Suppressor macrophage (primary cell): ENCODE measurements at places on chromosomes 3 and 15.
A peak's percentile ranks its signal among the peaks of the same experiment; 100 is the strongest.

- no peak for DNase-seq
Observed at GRCh38 chr3:81816473-81817250, 55.2 kb upstream of the GBE1 start.

GRCh38 chr15:79455943-79456342 lies 23.8 kb downstream of the MINAR1 start:
- no peak for DNase-seq

DNA sequence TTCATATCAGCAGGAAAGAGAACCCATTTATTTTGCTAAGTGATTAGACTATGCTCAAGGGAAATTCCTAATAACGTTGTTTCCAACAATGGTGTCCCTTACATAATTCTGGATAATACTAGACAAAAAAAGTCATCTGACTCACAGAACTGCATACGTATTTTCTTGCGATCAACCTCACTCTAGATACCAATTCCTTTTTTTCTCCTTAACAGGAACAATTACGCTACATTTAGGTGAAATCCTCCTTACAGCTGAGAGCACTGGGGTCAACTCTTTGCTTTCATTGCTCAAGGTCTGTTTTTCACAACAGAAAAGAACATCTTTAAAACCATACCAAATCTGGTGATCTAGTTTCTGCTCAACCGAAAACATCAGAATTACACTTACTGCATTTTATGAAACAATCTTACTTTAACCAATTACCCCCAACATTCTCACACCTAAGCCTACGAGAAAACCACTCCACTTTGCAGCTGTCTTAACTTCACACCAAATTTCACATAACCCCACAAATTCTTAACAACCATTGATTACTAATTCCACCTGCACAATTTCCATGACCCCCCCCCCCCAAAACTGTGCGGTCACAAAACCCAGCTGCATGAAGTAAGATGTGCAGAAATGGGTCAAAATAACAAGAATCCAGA lies 61.2 kb upstream of the ICE2 start:
- no peak for DNase-seq

DNA sequence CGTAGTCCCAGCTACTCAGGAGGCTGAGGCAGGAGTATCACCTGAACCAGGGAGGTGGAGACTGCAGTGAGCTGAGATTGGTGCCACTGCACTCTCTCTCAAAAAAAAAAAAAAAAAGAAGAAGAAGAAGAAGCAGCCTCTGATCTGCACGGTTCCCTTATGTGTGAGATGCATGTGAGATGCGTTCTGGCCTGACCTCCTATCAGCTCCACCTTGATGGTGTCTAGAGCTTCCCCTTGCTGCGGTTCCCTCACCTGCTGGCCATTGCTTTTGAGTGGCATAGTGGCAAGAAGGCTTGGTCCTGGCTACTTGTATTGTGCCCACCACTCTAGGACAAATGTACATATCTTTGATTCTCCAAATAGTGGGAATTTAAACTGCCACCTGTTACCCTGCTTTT lies 49.4 kb upstream of the CFAP161 start:
- DNase-seq, result no peak

DNA sequence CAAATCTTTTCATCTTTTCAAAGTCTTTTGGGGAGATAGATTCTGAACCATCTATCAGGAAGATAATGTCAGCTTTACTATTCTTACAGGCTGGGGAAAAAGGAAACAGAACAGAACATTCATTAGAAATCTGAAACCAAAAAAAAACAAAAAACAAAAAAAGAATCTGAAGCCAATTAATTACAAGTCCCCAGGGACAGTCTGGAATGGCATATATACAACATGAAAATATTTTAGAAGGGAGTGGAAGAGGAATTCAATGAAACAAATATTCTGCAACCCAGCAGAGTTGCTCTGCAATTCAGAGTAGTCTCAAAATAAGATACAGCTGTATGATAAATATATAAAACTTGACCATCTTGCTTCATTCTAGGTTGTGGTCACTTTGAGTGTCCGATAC lies 41.7 kb upstream of the CAPN7 start:
- no peak for DNase-seq

DNA sequence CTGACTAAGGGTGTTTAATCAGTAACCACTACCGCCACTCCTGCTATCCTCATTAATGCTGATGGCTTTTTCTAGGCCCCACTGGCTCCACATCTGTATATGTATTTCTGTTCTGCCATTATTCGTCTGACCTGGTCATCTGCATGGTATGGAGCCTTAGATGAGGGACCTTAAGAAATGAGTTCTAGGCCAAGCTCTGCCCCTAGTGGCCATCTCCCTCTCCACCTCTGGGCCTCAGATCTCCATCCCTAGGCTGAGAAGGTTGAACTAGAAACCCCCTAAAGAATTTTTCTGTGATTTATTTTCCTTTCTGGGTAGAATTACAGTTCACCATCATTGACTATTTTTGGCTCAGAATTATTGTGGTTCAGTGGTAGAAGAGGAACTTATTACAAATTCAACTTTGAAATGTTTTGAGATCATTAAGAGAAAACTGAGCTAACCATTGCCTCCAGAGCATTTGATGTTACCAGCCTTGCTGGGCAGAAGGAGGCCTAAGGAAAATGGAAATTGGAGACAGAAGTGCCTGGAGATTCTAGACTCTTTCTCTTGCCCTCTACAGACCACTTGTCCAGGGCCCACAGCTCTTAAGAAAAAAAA lies 325.2 kb upstream of the NR2E3 start:
- DNase-seq, result peak; percentile 3

DNA sequence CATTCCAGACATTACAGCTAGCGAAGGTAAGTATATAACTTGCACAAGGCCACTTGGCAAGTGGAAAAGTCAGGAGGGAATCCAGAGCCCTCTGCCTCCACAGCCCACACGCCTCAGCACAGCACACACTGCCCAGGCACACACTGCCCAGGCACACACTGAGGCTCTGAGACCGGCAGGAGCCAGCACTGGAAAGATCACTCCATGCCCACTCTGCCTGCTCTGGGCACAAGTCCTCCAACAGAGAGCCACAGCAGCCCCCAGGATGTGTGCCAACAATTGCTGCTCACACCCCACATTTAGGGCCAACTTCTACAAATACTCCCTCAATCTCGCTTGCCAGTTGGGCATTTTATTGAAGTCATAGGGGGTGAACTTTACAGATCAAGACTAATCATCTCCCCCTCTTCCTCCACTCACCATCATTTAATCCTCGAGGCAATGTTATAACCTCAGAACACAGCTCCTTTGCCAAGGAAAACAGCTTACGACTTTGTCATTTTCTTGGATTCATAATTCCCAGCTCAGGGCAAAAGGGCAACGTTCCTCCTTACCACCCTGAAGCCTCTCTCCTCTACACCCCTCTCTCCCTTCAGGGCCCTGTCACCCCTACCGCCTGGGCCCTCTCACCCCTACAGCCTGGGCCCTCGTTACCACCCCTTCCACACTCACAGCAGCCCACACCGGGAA lies 53.0 kb upstream of the TPM1 start:
- DNase-seq, result no peak

DNA sequence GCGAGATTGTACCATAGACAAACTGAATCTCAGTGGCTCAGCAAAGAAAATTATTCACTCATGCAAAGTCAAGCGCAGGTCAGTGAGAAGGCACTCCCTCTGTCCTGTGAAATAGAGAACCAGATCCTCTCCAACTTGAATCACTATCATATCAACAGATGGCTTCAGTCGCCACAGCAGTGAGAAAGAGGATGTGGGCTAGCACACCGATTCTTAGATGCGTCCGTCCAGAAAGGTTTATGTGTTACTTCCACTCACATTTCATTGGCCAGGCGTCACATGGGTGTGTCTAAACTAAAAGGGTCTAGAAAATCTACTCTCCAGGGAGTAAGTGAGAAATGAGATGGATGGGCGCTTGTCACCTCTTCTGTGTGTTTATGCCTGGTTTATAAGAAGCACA lies 141.6 kb upstream of the KBTBD8 start:
- DNase-seq, result no peak

DNA sequence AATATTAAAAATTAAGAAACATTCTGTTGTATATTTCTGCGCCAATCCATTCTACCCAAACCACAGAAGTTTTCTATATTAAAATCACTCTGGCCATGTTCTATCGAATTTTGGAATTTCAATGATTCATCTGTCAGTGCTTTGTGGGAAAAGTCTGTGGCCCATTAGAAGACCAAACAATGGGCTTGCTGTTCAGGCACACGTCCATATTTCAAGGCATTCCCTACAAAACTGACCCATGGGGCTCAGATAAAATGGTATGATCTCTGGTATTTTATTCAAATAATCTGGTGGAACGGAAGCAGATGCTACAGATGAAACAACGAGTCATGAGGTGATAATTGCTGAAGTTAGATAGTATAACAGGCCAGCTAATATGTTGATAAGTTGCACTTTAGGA lies 12.4 kb downstream of the NPHP3 start:
- no peak for DNase-seq

- DNase-seq, result no peak
Observed at GRCh38 chr3:168824107-168824506, 728.4 kb upstream of the GOLIM4 start.

DNA sequence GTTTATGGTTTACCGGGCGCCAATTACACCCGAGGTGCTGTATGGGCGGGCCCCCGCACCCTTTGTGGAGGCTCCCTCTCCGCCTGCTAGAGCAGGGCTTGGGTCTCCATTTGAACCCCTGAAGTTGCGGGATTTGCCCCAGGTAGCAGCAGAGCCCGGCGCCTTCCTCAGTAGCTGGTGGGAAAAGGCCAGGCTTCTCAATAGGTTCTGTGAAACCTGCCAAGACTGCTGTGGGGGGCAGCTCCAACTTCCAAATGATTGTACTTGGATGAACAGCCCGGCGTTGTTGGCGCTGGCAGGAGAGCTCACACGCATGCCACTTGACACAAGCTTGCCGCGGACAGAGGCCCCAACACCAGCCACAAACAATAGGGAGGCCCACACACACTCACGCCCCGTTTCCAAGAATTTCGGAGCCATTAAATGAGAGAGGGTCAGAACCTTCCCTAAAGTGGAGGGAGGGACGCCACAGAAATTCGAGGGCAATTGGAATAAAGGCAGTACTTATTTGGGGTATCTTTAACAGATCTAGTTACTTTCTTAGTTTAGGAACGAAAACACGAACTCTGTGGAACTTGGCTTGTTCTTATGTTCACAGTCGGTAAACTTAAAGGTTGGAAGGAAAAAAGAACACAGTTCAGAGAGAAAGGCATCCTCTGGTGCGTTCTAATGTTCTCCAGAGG lies 1.4 kb downstream of the EPHB3 start:
- DNase-seq, result no peak

DNA sequence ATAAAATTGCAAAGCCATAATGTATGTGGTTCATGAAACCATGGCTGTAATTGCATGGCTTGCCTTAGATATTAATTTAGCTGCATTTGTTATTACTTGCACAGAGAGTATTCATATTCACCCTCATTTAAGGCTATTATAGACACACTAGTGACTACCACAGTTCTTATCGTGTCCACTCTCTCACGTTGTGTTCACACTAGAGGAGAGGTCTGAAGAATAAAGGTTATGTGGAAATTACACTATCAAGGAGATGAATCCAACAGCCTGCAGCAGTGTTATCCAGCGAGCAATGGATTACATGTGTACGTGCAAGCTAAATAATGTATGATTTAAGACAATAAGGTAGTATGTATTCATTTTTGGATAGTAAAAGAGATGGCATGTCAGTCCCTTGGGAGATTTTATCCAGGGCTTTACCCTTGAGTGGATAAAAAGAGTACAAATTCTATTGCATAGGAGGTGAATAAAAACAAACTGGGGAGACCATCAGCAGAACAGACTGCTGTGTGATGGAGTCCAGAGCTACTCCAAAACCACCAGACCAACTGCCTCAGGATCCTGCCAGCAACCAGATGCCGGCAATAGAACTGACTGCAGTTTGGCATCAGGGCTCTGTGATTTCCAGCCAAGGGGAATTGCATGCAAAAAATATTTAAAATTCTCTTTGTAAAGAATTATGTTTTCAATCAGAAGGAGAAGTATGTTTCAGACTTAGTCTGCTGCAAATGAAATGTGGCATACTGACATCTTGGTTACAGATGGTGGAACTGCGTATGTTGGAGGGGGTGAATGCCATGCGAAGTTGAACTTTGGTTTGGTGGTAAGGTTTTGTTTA lies 146.6 kb downstream of the RBMS3 start:
- no peak for DNase-seq

DNA sequence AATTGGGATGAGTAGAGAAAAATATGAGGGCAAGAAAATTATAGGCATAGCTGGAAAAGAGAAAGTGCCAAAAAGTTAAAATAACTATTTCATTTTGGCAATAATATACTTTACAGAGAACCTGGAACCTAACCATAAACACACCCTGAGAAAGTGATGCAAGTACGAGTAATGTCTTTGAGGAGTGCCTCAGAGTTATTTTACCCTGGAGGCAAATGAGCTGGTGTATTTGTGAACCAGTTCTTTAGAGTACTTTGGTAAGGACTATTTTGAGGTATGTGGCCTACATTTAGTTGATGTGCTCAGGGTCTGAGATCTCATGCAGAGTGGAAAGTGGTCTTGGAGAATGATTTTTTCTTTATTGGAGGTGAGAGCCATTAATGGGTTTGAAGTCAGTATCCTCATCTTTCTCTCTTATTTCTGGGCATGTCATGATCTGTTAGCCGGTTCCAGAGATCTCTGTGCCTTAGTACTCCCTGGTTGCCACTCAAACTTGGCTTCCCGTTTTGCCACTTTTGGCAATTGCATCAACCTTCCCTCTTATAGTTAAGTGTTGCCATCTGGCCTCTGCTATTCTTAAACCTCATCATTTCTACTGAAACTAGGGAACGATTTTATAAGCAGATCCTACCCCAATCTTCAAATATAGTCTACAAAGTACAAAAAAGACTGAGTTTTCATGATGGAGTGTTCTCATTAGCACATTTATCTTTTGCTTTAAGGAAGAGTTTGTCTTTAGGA lies 145.7 kb downstream of the EPHA6 start:
- DNase-seq, result no peak

- DNase-seq, result no peak
Observed at GRCh38 chr3:190178779-190179178, 58.1 kb upstream of the P3H2 start.

DNA sequence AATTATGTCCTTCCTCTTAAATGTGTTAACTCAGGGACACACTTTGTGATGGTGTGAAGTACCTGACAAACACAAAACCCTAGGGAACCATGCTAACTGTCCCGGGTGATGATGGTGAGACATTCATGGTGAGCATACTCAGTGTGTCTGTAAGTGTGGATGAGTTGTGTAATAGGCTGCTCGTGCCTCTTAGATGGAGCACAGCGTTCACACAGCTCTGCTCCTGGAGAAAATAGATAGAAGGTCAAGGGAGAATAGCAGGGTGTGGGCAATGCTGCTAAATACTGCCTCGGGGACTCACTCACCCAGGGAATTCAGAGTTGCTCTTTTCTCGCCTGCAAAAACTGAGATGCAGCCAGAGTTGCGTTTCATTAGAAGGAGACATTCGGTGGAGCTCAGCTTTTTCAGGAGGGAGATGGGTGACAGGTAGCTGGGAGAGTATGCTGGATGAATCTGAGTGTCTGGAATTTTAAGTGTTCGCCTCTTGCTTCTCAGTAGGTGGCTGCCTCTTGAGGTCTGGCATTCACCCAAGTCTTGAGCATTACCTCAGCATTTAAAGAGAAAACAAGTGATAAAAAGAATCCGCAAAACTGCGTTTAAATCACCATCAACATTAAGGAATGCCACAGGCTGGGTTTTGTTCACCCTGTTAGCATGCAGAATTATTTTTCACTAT lies 813.2 kb downstream of the AGBL1 start:
- DNase-seq, result no peak
